CD4-positive, alpha-beta T cell treated with Interleukin-10 for 1 hour (primary cell): ENCODE measurements at places on chromosomes 4 and X.

DNA sequence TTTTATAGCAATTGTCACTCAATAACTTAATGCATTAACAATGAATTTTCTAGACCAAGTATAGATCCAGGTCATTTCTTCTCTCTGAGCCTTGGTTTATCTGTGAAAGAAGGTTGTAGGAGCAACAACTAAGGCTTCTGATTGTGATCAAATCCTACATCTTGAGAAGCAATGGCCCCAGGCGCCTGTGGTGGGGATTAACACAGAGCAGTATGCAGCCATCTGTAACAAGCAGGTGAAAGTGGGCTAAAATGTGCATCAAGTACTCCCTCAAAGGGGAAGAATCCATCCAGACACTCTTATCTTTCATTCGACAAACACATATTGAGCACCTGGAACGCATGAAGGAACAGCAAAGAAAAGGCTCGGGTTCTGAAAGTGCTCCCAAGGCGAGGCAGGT is 19.1 kb upstream of the SETD7 start:
- no peak for DNase-seq

DNA sequence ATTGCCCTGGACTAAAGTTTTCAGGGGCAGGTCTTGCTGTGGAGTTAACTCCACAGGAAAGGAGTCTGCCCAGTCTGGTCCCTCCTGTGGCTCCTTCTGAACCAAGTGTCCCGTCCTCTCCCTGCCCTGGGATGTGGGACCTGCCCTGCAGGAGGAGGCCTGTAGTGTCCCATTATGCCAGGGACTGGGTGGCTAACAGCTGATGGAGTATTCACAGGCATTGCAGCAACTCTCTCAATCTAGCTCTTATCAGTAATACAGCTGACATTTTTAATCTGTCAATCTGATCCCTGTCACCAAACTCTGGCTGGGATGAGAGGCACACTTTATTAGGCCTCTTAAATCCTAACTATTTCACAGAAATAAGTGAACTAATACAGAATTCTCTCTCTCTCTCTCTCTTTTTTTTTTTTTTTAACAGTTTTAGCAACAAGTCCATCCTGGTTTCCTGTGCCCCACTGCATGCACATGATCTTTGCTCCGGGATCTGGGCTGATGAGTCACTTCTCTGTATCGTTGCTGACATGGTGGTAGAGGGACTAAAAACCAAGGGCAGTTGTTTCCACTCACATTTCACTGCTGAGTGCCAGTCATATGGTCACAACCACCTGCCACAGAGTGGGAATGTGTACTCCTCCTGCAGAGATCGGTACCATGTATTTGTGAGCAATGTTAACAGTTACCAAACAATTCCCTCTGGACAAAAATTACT is 39.1 kb downstream of the HAND2 start:
- DNase-seq, result no peak

GRCh38 chr4:90137555-90137954 is 10.4 kb downstream of the CCSER1 start:
- no peak for DNase-seq

DNA sequence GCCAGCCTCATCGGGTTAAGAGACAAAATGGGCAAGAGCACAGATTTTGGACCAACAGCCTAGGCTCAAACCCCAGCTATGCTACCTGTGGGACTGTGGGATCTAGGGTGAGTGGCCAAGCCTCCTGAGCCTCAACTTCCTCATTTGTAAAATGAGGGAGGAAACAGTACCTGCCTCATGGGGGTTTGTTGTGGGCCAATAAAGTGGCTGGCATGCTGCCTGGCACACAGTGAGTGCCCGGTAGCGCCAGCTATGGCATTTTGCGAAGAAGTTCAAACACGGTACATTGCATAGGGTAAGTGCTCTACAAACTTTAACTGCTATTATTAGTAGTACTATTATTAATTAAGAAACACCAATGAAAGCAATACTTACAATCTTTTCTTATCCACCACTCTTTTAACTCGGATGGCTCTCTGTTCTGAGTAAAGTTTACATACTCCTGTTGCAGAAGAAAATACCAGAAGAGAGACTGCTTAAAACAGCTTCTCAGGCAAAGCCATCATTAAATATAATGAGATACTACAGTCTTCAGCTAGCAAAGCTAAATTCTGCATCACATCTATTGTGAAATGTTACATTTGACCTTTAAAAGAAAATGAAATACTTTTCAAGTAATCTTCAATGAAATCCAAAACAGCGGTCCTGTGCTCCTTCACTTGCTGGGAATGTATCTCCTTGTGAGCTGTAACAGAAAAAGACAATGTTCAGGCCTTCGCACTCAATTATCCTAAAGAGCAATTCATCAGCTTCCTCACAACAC is 70.1 kb downstream of the NSG1 start:
- no peak for DNase-seq

DNA sequence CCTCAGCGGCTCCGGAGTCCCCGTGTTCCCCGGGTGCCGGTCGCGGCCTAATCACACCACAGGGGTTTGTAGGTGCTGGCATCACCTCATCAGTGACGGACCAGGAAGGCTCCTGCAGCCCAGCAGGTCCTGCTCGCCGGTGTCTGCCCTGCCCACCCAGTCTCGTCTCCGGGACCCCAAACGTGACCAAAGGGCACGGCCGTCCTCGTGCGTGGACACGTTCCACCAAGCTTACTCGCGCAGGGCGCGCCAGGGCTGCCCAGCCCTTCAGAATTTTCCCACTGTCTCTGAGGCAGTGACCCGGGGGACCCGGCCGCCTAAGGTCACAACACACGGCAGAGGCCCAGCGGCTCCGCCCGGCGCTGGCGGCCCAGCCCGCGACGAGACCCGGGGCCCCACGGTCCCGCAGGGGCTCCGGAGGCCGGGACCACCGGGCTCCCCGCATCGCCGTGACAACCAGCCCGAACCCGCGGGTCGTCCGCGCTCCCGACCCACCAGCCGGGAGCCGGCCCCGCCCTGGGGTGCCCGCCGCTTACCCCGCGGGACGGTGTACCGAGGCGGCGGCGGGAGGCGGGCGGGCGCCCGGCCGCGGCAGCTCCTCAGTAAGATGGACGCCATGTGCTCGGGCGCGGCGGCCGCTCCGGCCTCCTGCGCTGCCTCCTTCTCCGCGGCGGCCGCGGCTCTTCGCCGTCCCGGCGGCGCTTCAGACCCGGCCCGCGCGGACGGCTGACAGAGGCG is 454 bp downstream of the LETM1 start:
- no peak for DNase-seq

GRCh38 chr4:93368968-93369367 is 459.6 kb upstream of the ATOH1 start:
- DNase-seq, result no peak

DNA sequence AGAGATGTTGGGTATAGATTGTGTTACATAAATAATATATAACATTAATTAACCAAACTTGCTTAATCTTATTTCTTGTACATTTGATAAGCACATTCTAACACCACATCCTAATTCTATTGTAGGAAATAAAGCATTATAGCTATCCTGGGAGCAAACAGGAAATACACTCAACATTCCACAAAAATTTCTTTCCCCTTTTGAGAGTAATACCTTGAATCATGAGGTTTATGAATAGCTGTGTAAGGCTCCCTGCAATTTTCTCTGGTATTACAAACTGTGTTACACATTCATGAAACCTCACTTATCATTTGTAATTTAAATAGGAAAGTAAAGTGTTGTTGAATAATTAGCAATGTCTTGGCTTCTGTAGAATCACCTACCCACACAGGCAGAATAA is 95.1 kb downstream of the TMEM47 start:
- DNase-seq, result no peak

DNA sequence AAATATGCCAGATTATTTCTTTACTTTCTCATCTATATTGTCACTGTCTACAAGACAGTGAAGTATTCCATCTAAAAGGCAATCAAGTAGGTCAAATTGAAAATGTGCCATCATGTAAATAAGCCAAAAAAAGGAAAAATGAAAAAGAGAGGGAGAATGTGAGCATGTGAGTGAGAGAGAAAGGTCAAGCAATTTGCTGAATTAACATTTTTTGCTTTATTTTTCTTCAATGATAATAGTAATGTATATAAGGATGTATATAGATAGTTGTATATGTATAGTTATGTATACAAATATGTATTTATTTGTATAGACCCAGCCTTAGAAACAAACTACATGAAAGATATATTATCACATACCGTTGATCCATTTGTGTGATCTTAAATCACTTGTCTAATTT is 11.5 kb downstream of the CXCL8 start:
- no peak for DNase-seq

GRCh38 chrX:133555782-133556458 is 140.6 kb upstream of the GPC4 start:
- no peak for DNase-seq

DNA sequence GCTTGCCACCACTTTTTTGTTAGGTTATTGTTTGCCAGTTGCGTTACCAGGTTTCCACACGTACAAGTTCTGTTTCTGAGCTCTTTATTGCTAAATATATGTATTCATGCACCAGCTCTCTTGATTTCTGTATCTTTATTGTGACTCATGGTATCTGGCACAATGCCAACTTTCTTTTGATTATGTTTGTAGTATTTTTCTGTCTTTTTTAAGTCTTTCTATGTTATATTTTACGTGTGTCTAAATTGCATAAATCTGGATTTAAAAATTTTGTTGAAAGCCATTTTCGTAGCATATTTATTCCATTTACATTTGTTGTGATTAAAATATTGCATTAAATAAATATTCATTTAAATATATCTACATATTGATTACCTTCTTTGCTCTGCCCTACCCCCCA is 73.8 kb downstream of the KDM6A start:
- DNase-seq, result no peak

DNA sequence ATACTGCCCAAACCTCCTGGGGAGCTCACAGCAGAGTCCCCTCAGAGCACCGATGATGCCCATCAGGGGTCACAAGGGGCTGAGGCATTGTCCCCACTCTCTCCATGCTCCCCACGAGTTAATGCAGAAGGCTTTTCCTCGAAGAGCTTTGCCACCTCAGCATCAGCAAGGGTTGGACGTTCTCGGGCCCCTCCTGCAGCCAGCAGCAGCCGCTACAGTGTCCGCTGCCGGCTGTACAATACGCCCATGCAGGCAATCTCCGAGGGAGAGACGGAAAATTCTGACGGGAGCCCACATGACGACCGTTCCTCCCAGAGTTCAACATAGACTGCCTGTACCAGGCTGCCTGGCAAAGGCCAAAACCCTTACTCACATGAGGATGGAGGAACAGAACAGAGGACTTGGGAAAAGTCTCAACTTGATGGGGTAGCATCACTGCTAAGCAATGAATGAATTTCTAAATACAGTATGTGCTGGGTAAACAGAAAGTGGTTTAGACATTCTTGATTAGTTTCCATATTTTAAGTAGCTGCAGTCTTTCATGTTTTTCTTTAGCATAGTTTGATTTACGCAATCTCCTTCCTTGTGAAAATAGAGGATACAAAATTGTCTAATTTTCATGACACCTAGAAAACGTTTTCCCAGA is 5.0 kb upstream of the SCML1 start:
- no peak for DNase-seq

DNA sequence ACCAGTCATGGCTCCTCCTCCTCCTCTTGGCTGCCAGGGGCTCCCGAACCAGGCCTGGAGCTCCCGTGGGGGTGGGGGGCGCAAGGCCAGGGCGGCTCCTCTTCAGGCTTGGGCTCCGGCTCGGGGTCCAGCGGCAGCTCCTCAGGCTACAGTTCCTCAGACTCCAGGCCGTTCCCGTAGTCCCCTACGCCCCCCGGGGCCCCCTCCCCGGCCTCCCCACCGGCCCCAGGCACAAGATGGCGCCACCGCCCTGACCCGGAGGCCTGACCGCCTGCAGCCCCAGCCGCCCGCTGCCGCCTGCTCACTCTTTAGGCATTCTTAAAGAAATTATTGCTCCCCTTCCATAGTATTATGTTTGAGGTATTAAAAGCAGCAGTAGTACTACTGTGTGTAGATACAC is 54.5 kb downstream of the TAF1 start:
- no peak for DNase-seq

- DNase-seq, result no peak
Measured at GRCh38 chrX:9369802-9370291, 95.0 kb upstream of the TBL1X start.

DNA sequence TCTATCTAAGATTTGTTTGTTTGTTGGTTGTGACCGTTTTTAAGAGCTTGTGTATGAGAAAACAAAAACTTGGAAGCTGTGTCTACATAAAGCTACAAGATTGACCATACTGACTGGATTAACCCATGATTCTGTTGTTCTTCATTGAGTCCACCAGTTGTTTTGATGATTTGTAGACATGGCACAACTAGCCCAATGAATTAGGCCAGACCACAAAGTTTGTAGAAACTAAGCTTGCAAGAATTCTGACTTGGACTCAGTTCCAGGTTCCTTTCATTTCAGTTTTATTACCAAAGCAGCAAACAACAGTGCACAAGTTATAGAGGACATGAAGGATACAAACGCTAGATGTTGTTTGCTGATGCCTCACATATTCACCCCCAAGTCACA is 119.3 kb downstream of the RASGEF1B start:
- DNase-seq, result no peak

GRCh38 chr4:15427701-15428100 is at the start of gene C1QTNF7:
TSS of gene C1QTNF7 (plus strand) at chr4:15428033. CDS start at chr4:15435744, 7,711 bp downstream.
- DNase-seq, result no peak

GRCh38 chr4:152368001-152368400 is 167.9 kb downstream of the FBXW7 start:
- no peak for DNase-seq

- DNase-seq, result no peak
Measured at GRCh38 chr4:155822572-155822971, 43.5 kb downstream of the ASIC5 start.
